ENCODE measurements at places on chromosomes 2 and 18.

DNA sequence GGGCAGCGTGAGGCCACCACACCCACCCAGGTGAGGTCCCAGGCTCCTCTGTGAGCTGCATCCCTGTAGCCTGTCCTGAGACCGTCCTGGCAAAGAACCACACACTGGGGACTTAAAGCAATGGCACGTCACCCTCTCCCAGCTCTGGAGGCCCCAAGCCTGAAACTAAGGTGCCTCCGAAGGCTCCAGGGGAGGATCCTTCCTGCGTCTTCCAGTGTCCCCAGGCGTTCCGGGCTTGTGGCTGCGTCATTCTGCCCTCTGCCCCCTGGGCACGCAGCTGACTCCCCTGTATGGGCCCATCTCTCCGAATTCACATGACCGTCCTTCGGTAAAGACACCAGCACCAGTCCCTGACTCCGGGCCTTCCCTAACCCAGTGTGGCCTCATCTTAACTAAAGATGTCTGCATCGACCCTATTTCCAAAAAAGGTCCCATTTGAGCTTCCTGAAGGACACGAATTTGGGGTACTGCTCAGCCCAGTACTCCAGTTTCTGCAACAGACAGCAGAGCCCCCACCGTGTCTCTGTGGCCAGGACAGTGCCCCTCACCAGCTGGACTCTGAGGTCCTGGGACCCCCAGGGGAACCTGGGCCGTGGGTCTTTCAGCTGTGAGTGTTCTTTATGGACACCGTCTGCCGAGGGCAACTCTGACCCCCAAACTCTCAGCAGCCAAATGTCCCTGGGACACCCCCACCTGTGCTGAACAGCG is 75.2 kb upstream of the CTDP1 start:
- no peak for DNase-seq

DNA sequence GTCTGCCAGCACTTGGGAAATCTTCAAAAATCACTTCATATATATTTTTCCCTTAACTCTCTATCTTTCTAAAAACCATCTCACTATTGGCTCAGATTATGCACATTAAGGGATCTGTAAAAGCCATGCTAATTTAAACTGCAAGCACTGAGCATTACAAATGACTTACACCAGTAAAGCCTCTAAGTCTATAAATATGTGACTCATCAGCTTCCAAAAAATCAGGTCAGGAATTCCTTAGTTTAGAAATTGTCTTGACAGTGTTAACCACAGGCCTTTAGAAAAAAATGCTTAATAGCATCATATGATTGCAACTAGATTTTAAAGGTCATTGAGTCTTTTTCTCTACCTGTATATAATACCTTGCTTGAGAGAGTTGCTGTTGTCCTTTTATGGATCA is 1113.6 kb upstream of the PIK3C3 start:
- DNase-seq = no peak

GRCh38 chr2:112032689-112033465 is 22.2 kb upstream of the TMEM87B start:
- DNase-seq = no peak

- no peak for DNase-seq
Observed at GRCh38 chr2:169509298-169509885, at the start of gene KLHL41. Gene KLHL41 (plus strand): TSS chr2:169509702. CDS start chr2:169509779, 77 bp downstream.

DNA sequence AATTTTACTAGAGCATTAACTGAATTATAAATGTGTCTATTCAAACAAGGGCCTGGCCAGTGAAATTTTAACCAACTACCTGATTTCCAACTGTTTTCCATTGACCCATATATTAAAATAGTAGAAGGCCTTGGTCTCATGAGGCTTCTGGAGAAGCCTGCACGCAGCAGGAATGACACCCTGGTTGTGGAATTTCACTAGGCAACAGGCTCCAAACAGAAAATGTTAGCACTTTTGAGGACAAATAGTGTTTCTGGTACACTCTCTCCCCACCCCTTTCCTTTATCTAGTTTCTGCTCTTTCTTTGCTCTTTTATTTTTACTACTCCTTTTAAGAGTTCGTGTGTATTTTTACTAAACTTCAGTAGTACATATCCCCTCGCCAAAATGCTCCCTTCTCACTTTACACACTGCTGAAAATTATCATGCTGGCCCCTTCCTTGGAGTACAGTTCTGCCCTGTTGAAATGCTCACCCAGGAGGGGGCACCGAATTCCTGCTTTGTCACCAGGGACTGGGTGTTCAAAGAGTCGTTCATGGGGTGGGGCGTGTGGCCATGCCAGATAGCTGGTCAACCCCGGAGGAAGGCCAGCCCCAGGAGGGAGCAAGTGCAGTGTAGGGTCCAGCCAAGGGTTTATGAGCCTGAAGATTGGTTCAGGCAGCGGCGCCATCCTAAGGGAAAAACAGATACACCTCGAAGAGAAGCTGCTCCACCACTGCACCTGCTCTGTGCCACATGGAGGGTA is 22.1 kb upstream of the COL6A3 start:
- DNase-seq = no peak

Measured in stimulated activated CD4-positive, alpha-beta T cell treated with anti-CD3 and anti-CD28 coated beads, Interleukin-1b, Interleukin-23, amount 100 ng/mL, for 1 hour (primary cell).